M059J (cell line): ENCODE measurements at places on chromosomes 2 and 18.

- no peak for DNase-seq
These were observed 199.7 kb downstream of the TNS1 start for GRCh38 chr2:217802876-217803652.

DNA sequence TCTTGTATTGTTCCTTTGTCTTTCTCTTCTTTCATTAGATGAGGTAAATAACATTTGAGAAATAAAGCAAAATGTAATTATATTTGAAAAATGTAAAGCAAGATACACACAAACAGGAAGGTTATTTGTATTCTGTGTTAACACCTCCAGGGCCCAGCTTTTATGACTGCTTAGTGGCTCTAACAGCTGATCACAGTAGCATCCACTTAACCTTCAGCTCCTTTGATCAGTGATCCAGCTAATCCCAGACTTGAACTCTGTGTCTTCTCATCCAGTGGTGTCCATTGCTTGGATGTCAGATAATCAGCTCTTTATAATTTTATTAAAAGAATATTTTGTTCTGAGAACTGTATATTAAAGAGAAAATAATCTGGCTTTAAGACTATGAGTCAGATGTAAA lies 44.5 kb downstream of the PSMD14 start:
- DNase-seq = no peak

DNA sequence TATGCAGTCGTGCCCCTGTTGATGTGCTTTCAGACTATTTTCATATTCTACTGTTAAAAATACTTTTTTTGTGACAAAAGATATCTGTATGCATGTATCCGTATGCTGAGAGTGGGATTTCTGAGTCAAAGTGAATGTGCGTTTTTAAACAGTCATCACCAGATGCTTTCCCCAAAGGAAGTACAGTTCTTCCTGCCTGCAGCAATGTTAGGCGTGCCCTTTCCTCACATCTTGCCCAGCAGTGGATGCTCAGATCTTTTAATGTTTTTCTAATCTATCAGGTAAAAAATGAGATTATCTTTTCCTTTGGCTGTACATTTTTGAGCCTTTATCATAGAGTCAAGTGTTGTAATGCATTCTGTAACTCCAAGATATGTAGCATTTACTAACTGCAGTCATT lies 111.7 kb downstream of the PTPRM start:
- DNase-seq = no peak

- DNase-seq = peak; percentile 30
These were observed 54.7 kb downstream of the FARP2 start for GRCh38 chr2:241410739-241411176.

GRCh38 chr2:126784621-126785020 lies 114.1 kb upstream of the TEX51 start:
- DNase-seq = no peak

GRCh38 chr2:328761-329160 lies 40.9 kb upstream of the ALKAL2 start:
- DNase-seq = peak; percentile 62

- DNase-seq = no peak
These were observed 182.2 kb upstream of the ZFP36L2 start for GRCh38 chr2:43408407-43409160.

DNA sequence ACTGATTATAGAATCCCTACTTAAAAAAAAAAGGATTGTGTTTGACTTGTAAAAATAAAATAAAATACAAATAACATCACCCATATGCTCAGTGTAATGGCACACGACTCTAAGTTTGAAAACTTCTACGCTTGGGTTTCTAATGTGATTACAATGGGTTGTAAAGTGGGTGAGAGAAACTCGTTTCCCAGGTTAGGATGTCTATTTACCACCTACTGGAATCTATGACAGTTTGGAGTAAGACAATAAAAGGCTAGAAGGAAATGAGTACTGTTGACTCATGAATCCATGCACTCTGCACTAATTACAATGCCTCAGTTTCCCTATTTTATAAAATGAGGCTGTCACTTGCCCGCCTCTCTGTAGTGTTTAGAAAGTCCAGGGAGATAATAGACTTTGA lies 204.2 kb upstream of the FBXO11 start:
- no peak for DNase-seq

- peak; percentile 58 for DNase-seq
These were observed 22.7 kb upstream of the PKDCC start for GRCh38 chr2:42025151-42025582.

DNA sequence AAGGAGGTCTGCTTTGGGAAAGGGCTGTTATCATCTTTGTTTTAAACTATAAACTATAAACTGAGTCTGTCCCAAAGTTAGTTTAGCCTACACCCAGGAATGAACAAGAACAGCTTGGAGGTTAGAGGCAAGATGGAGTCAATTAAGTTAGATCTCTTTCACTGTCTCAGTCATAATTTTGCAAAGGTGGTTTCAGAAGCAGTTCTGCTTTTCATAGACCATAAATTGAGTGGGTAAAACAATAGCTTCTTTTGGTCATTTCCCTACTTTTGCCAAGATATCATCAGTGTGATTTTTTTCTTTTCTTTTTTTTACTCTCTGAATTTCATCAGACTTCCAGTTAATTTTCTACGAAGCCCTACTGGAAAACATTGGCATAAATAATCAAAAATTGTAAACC lies 117.0 kb downstream of the AP1S3 start:
- no peak for DNase-seq

GRCh38 chr2:76378140-76378539 lies 667.4 kb upstream of the GCFC2 start:
- DNase-seq = no peak

- peak; percentile 49 for DNase-seq
These were observed 109.2 kb upstream of the RAB12 start for GRCh38 chr18:8499810-8500675.

- DNase-seq = no peak
These were observed 70.3 kb downstream of the POLR1A start for GRCh38 chr2:86035376-86035882.

- peak; percentile 33 for DNase-seq
These were observed 2178.3 kb upstream of the PIK3C3 start for GRCh38 chr18:39776766-39777165.

- no peak for DNase-seq
These were observed 47.6 kb upstream of the MSTN start for GRCh38 chr2:190110131-190110530.

- DNase-seq = peak; percentile 89
These were observed 55.5 kb downstream of the SEPTIN10 start for GRCh38 chr2:109558076-109558882.

DNA sequence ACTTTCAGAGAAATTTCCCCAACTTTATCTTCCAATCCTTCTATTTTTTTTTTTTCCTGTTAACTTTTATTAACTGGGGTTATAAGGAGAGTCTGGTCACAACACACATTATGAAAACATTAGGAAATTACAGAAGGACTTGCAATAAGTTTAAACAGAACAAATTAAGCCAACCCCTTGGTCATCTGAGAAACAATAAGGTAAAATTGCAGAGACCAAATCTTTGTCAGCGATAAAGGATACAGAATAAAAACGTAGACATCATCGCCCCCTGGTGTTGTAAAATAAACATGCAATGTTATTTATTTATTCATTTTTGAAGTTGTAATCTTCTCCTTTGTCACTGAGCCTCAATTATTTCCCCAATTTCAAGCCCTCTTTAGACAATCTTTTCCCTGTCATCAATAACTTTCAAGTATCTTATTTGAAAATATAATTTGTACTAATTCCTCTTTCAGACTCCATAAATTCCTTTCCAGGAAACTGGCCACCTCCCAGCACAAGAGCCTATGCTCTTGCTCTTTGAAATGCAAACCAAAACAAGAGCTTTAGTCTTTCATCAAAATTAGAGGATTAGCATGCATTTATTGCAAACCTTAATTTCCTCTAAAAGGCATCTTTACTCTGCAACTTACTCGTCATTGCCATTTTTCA lies 19.5 kb downstream of the G6PC2 start:
- DNase-seq = peak; percentile 22

DNA sequence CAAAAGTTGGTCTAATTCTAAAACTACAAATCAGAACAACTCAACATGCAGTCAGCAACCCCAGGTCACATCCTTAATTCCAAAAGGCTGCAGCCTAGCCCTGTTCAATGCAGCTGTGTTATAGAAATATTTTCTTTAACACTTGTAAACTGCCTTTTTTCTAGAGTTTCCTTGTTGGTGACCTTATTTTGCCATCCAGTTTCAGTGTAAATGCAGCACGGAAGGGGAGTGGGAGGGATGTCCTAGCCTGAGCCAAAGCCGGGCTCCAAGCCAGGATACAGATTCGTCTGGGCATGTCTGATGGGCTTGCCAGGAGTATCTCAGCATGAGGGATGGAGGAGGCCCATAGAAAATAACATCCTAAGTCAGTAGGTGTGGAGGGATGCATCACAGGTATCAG lies 17.7 kb upstream of the SP3 start:
- DNase-seq = no peak

- no peak for DNase-seq
These were observed 158.8 kb upstream of the CYRIA start for GRCh38 chr2:16824472-16824871.

DNA sequence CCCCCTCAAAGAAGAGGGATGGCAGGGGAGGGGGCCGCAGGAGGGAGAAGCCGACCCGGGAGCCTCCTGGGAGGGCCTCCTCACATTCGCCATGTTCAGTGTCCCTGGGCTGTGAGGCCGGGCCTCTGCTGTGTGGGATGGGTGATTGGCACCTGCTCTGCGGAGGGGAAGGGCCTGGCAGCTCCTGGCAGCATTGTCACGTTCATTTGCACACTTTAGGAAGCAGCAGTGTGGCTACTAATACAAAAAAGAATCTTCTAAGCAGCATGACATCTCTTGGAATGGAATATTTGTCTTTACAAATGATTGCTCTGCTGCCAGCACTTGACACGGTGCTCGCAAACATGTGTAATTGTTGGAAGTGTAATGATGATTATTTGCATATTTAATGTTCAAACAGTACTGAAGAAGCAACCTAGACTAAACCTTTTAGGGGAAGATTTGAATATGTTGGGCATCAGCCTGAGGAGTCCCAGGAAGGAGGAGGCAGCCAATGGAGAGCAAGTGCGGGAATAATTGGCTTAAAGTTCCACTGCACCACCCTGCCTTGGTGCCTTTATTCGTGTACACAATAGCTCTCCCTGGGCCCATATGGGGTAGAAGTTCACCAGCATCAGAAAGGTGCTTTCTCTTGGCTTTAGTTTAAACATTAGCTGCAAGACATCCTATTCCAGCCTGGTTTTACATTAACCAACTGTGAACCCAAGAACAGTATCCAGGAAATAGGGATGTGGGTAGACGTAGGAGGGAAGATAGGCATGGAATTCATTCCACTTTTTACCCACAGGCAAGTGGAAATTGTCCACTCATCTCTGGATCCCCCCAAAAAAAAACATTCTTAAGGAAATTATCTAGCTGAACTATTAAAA lies 404.9 kb downstream of the TMEM182 start:
- DNase-seq = no peak

DNA sequence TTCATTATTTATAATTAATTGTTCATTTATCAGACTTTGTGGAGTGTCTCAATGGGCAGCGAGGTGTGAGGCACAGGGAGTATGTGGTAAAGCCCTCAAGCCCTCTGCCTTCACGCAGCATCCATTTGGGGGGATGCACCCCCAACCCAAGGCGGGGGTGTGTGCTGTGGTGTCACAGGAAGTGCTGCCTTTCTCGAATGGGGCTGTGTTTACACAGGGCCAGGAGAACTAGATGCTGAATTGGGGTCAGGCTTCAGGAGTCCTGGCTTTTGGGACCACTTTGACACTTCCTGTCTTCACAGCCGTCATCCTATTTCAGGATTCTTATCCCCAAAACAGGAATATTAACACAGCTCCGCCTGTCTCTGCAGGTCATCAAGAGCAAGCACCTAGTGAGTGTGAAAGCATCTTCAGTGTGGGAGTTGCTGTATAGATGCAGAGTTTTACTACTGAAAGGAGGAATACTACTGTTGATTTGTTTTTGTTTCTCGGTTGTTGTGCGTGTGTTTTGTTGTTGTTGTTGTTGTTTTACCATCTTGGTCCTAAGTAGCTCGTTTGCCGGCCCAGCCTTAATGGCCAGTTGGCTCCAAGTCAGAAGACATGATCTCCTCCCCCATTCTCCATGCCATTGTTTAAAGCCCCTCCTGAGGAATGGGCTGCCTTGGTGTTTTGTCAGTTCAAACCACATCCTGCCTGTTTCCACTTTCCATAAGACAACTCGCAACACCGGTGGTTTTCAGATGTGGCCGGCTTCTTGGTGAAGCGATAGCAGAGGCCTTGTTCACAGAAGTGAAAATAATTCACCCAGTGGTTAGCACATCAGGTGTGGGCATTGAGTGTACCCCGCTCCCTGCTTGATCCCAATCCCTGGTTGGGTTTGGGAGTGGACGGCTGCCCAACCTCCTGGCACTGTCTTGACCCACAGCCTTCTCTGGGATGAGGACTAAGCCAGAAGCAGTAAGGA lies 221.3 kb downstream of the BCL2 start:
- no peak for DNase-seq

- DNase-seq = peak; percentile 15
These were observed 74.1 kb upstream of the GLI2 start for GRCh38 chr2:120661551-120661950.

GRCh38 chr2:22189893-22190480 lies 1066.2 kb downstream of the TDRD15 start:
- no peak for DNase-seq

DNA sequence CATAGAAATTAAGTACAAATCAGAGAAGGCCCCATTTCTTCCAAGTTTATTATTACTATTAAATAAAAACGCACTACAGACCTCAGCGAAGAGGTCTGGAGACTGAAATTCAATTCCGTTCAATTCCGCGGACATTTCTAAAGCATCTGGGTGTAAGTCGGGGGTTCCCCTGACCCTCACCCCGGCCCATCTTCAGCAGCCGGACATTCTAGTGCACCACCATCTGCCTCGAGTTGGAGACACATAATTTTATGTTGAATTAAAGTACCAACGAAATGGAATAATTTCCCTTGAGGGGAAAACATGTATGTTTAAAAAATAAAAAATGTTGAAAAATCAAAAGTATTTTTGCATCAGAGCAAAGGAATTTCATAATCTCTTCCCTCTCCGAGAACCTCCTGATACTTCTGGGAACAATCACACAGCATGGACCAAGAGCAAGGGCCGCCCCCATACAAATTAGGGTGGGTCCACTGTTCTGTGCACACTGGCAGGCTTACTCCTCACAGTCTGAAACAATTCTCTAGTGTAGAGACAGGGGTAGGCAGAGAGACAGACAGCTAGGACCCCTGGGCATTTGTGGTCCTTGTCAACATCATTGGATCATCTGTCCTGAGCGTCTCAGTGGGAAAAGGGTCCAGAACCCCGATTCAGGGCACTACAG lies 29.3 kb downstream of the MBP start:
- DNase-seq = no peak

- peak; percentile 97 for DNase-seq
These were observed 404.8 kb downstream of the MEIS1 start for GRCh38 chr2:66839551-66840320.

- peak; percentile 24 for DNase-seq
These were observed 35.7 kb upstream of the TAF4B start for GRCh38 chr18:26190506-26190905.

DNA sequence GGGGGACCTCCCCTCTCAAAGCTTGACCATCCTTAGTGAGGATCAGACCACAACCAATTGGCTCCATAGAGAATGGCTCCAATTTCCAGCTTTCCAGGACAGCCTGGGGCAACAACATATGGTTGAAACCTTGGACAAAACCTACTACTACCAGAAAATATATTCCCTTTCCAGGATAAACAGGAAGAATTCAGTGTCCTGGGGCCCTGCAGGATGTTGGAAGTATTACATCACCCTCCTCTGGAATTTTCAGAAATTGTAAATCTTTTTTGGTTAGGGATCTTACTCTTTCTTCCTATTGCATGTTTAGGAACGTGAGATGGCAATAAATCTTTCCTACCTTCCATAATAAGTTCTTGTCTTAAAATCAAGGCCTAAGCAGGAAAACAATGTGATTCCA lies 158.9 kb upstream of the MEIS1 start:
- no peak for DNase-seq
